Bronchus fibroblast of lung (primary cell): ENCODE measurements at places on chromosomes 4 and X. TPM values are rescaled to one million over a fixed set of nuclear protein-coding genes. Genes with fewer than 3 reads are reported as not detected.

The UNC5C gene
- total RNA-seq: 2.9 and 3.4 TPM in 2 replicates

The FAM9B gene
- total RNA-seq: not detected in 2 replicates

The PABPC4L gene
- total RNA-seq: 0.59 and 1.0 TPM in 2 replicates

The NSUN7 gene
- 0.67 and 0.74 TPM in 2 replicates for total RNA-seq

The DAPP1 gene
- total RNA-seq: not detected in 2 replicates
